ENCODE measurements at places on chromosomes 13 and 19.

DNA sequence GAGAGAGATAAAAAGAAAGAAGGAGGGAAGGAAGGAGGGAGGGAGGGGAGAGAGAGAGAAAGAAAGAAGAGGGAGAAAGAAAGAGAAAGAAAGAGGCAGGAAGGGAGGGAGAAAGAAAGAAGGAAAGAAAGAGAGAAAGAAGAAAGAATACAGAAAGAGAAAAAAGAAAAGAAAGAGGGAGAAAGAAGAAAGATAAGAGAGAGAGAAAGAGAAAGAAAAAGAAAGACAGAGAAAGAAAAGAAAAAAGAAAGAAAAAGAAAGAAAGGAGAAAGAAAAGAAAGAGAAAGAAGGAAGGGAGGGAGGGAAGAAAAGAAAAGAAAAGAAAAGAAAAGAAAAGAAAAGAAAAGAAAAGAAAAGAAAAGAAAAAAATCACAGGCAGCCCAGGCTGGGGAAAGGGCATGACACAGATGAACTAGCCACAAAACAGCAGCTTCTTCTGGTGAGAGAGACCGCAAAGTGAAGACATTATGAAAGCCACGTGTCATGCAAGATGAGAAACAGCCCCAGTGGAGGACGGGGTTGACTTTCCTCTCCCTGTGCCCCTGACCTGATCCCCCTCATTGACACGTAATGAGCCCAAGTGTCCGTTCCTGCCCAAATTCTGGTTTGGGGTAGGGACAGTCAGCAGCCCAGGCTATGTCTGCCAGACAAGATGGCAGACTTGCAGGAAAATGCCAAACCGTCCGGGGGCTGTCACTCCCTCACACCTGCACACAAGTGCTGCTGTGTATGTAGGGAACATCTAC lies 102.1 kb downstream of the INSR start:
- no peak for DNase-seq

DNA sequence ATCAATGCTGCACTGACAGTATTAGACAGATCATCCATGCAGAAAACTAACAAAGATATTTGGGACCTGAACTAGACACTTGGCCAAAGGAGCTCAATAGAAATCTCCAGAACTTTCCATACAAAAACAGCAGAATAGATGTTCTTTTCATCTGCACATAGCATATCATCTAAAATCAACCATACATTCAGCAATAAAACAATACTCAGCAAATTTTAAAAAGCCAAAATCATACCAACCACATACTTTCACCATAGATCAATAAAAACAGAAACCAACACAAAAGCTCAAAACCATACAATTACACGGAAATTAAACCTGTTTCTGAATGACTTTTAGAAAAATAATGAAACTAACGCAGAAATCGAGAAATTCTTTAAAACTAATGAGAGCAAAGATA lies 592.6 kb downstream of the SLITRK5 start:
- DNase-seq: no peak

GRCh38 chr13:25948910-25949309 lies 102.9 kb downstream of the SHISA2 start:
- DNase-seq: no peak

DNA sequence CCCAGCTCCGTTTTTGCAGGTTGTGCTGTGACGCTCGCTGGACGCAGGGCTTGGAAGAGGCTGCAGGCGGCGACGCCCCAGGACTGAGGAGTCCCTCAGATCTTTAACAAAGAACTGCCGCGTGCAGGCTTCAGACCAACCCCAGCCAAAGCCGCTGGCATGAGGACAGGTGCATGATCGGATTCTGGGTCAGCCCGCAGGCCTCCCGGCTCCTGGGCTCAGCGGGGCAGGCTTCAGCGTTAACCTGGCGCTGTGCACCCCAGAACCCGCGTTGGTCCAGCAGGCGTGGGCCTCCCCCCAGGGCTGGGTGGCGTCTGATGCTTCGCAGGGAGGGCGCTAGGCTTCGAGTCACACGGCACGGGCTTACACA lies 920 bp upstream of the TIMM13 start:
- no peak for DNase-seq

DNA sequence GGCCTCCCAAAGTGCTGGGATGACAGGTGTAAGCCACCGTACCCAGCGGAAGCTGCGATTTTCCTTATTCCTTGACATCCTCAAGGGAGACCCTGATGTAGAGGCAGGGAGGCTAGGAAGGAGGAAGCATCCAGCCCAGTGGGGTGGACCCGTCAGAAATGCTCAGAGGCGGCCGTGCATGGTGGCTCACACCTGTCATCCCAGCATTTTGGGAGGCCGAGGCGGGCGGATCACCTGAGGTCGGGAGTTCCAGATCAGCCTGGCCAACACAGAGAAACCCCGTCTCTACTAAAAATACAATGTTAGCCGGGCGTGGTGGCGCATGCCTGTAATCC lies 11.6 kb downstream of the GZMM start:
- no peak for DNase-seq

- no peak for DNase-seq
Measured at GRCh38 chr19:54888239-54888638, 14.2 kb downstream of the FCAR start.
